ENCODE measurements at places on chromosomes 6 and 20. TPM values are rescaled to one million over a fixed set of nuclear protein-coding genes. Genes with fewer than 3 reads are reported as not detected.

- DNase-seq = no peak
These were observed 68.8 kb downstream of the ZBTB2 start for GRCh38 chr6:151322570-151322969.

- no peak for DNase-seq
These were observed 29.3 kb upstream of the KIF13A start for GRCh38 chr6:18016698-18017097.

GRCh38 chr6:79804732-79805131, 142.6 kb downstream of the ELOVL4 start:
- DNase-seq = no peak

DNA sequence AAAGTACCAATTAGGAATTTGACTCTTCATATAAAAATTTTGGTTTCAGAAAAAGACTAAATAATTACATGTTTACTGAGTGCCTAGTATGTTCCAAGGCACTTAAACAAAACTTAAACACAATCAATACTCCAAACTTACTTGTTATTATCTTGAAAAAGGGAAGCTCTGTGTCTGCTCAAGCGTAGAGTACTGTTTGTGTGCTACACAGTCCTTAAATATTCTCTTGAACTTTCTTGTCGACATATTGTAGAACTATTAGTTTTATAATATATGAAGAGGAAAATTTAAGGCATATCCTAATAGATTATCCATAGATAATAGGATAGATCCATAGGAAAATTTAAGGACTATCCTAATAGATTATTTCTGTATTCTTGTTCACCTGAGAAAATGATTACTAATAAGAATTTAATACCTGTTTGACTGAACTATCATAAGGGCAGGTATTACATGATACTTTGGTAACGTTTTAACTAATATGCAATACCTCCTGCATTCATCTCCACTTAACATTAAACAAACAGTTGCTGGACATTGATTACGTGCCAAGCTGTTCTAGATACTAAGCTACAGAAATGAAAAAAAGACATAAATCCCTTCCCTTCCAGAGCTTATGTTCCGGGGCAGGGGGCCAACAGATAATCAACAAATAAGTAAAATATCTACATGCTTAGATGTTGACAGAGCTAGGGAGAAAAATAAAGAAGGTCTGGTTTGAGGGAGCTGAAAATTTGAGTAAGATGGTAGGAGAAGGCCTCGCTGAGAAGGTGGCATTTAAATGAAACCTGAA, 115.2 kb upstream of the BCLAF1 start:
- DNase-seq = peak; percentile 35

DNA sequence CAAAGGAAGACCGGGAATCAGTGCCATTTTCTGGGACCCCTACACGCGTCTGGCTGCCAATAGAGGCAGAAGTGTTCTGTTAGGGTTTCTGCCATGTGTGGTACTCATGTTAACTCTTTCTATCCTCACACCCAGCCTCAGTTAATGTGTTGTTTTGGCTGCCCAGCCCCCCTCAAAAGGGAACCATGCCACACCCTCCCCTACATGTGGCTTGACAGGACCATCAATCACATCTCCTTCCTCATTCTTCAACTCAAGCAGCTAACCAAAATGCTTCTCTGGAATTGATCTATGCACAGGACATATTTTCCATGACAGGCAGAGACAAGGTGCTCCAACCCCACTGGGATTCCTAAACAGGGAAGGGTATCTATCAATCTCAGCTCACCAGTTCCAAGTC, 22.0 kb downstream of the AHCY start:
- no peak for DNase-seq

- DNase-seq = no peak
These were observed 275.0 kb downstream of the KHDC1L start for GRCh38 chr6:72950114-72950860.

GRCh38 chr6:56505512-56506260, 137.0 kb downstream of the DST start:
- DNase-seq = no peak

DNA sequence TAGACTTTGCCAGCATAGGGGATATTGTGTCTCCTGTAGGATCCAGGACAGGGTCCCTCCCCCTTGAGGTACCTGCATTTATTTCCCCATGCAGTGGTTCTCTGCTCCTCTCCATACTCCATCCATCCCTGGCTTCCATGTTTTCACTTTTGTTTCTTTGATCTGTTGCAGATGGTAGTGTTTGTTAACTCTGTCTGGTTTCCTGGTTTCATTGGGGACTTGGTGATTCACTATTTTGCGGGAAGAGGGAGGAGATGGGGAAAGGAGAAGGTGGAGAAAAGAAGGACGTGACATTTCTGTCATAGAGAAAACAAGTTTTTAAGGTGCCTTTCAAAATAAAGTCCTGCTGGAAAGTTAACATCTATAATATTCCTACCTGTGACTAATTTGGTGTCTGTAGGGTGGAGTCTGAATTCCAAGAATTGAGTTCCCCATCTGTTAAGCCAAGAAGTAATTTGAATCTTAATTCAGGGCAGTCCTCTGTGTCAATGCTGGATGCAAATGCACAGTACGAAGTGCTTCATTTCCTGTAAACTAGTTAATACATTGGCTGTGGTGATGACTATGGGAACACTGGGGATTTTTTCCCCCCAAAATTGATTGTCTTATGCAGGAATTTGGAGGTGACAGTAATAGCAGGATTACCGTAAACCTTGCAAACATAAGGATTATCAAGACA, 6.9 kb upstream of the RNF144B start:
- no peak for DNase-seq

The SIRPA gene
- 10.2 TPM for total RNA-seq

The BPIFA1 gene
- total RNA-seq = not detected

The SIM1 gene
- not detected for total RNA-seq

The PAQR8 gene
- 8.5 TPM for total RNA-seq

The RAD21L1 gene
- not detected for total RNA-seq

The DSP gene
- total RNA-seq = not detected
